Eye (tissue), 1 donor: ENCODE measurements at places on chromosomes 1 and 21.
A peak's percentile ranks its signal among the peaks of the same experiment; 100 is the strongest.

- DNase-seq = no peak
These were observed 26.5 kb upstream of the NTPCR start for GRCh38 chr1:232923739-232924386.

- DNase-seq = peak; percentile 5
These were observed 191.2 kb downstream of the GRIK1 start for GRCh38 chr21:29748391-29749167.

- no peak for DNase-seq
These were observed 24.3 kb downstream of the SMYD2 start for GRCh38 chr1:214305164-214305751.

GRCh38 chr1:32782086-32782485 is 35.1 kb downstream of the YARS1 start:
- no peak for DNase-seq
